ENCODE measurements at places on chromosomes 13 and 19.

- no peak for DNase-seq
Measured at GRCh38 chr13:112333756-112334543, 42.2 kb upstream of the SPACA7 start.

GRCh38 chr13:72255908-72256307, 388.9 kb upstream of the DACH1 start:
- peak; percentile 3 for DNase-seq

DNA sequence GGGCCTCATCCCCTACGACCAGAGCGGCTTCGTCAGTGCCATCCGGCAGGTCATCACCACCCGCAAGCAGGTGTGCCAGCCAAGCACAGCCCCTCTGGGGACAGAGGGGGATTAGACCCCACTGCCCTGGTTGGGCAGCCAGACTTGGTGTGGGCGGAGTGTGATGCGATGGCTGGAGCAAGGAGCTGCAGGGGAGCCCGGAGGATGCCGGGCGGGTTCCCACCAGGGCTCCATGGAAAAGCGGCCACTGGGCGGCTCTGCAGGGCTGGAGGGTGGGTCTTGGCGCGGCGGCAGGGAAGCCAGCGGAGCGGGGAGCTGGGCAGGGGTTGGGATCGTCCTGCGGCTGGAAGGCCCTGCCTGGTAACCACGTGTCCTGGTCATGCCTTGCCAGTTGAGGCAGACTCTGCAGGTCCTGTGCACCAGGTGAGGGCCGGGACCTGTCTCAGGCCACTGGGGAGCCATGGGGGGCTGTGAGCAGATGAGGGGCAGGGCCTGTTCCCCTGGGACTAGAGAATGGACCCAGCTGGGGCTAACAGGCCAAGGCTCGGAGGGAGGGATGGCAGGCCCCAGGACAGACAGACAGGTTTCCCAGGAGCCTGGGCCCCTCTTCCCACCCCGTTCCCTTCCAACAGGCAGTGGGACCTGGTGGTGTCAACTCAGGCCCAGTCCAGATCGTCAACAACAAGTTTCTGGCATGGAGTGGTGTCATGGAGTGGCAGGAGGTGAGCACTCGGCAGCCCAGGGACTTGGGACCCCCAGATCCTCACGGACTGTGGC, 6.3 kb downstream of the PTOV1 start:
- DNase-seq: no peak

GRCh38 chr13:46531953-46532352, 21.0 kb upstream of the LRCH1 start:
- no peak for DNase-seq

- no peak for DNase-seq
Measured at GRCh38 chr19:41500443-41500842, 57.5 kb downstream of the ERICH4 start.

GRCh38 chr13:76387566-76387965, 498.6 kb downstream of the KCTD12 start:
- no peak for DNase-seq

- DNase-seq: peak; percentile 69
Measured at GRCh38 chr13:110388108-110388943, 81.2 kb downstream of the COL4A2 start.

DNA sequence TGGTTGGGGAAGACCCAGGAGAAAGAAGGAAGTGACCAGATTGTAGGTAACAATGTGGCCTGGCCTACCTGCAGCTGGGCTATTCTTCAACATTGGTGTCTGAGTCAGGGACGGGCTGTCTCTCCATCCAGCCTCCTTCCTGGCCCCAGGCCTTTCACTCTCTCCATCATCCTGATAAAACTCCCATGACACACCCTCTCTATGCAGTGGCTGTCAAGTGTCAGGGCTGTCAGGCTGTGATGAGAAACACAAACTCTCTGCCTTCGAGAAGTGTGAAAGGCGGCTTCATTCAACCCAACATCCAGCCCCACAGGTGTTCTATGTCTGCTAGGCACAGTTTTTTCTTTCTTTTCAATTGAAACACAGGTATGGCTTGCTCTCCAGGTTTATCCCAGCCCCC, 153.3 kb upstream of the VSTM2B start:
- no peak for DNase-seq

- DNase-seq: no peak
Measured at GRCh38 chr19:45468803-45469131, 971 bp downstream of the FOSB start.

GRCh38 chr13:67330149-67330548, 100.0 kb upstream of the PCDH9 start:
- no peak for DNase-seq

GRCh38 chr19:12247644-12248222, 47.0 kb downstream of the ZNF44 start:
- no peak for DNase-seq

GRCh38 chr19:35142606-35143230, 337 bp upstream of the FXYD7 start:
- DNase-seq: peak; percentile 69

DNA sequence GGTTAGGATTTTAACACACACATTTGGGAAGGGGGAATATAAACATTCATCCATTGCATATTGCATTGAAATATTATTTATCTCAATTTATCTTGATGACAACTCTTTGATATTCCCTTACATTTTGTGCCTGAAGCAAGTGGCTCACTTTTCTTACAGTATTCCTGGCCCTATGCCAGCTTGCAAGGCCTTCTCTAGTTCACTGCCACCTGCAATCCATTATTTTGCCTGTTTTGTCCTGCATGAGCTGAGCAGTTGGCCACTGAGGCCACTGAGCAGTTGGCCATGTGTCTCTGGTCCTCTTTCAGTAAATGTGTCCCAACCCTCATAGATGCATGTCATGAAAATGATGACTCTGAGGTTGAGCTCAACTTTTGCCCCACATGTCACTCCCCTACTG, 49.8 kb downstream of the CBY2 start:
- DNase-seq: no peak
